ENCODE measurements at places on chromosomes 3 and 15. TPM values are rescaled to one million over a fixed set of nuclear protein-coding genes. Genes with fewer than 3 reads are reported as not detected.
A peak's percentile ranks its signal among the peaks of the same experiment; 100 is the strongest.

The SERF2 gene
- total RNA-seq = 1,163 TPM

The CPNE9 gene
- total RNA-seq = not detected

DNA sequence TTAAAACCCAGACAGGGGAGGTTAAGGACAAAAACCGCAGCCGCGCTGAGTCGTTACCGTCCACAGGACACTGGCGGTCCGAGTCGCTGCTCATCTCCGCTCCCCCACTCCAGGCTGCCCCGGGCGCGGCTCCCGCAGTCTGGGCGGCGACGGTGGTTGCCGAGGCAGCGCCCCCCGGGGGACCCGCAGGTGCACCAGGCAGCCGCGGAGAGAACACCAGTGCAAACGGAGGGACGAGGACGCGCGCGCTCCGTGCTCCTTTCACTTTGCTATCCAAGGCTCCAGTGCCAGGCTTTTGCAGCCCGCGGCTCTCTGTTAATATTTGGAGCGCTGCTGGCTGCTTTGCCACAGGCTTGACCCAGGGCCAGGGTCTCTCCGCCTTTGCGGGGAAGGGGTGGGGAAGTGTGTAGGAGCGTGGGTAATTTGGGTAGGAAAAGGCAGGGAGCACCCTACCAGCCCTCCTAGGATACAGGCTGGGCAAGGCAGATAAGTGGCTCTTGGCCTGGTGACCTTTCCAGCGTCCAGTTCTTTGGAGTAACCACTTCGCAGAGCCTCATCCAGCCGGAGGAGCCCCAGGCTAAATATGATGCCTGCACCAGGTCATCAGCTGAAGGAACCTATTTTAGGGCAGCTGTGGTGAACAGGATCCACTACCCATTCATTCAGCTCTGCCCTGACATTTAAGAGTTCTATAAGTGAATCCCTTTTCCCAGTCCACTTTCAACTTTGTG is at the start of gene GADL1:
Gene GADL1 (minus strand): TSS at position 141 of the 731 bp plus-strand sequence. CDS start 47 bp downstream, at position 94.
- DNase-seq = no peak

The MEIS2 gene
- total RNA-seq = 9.1 TPM

GRCh38 chr3:157274644-157275137 is 114.7 kb upstream of the CCNL1 start:
- no peak for DNase-seq

- DNase-seq = no peak
These were observed 99.9 kb downstream of the SRGAP3 start for GRCh38 chr3:9149566-9149965.

GRCh38 chr15:34682674-34683073 is 72.1 kb downstream of the GJD2 start:
- DNase-seq = peak; percentile 59

GRCh38 chr3:15499536-15499935 is 22.0 kb downstream of the COLQ start:
- DNase-seq = no peak

DNA sequence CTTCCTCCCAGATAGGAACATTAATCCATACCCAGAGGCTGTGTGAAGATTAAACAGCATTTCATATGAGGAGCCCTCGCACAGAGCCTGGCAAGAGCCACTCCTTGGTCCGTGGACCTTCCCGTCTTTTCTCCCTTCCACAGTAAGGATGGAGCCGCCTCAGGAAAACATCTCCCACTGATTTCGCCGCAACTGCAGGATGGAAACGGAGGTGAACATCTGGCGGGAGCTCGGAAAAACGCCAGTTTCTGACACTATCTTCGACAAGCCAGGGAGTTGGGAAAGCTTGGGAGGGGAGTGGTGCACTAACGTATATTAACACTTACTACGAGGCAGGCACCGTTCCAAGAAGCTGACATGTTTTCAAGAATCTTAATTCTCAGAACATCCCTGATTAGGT is 157.9 kb downstream of the XXYLT1 start:
- no peak for DNase-seq

The COL6A5 gene
- total RNA-seq = not detected

The TMEM158 gene
- 5.0 TPM for total RNA-seq

- no peak for DNase-seq
These were observed 354.9 kb downstream of the SI start for GRCh38 chr3:164723396-164723795.

GRCh38 chr15:51103330-51103729 is 8.6 kb upstream of the TNFAIP8L3 start:
- no peak for DNase-seq

GRCh38 chr3:158470944-158471638 is 99.9 kb upstream of the MLF1 start:
- DNase-seq = no peak

GRCh38 chr15:42457445-42458442 is 33.2 kb downstream of the ZNF106 start:
- peak; percentile 75 for DNase-seq

The MYO5C gene
- total RNA-seq = 22.3 TPM

DNA sequence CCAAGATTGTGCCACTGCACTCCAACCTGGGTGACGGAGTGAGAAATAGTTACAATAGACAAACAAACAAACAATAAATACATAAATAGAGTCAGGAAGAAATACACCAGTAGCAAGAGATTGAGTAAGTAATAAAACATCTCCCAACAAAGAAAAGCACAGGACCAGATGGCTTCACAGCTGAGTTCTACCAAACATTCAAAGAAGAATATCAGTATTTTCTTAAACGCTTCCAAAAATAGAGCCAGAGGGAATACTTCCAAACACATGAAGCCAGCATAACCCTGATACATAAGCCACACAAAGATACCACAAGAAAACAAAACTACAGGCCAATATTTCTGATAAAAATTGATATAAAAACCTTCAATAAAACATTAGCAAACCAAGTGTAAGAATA is 30.7 kb upstream of the IGSF10 start:
- DNase-seq = no peak

The HRG gene
- not detected for total RNA-seq

GRCh38 chr3:101270149-101270548 is 50.2 kb downstream of the IMPG2 start:
- DNase-seq = no peak

DNA sequence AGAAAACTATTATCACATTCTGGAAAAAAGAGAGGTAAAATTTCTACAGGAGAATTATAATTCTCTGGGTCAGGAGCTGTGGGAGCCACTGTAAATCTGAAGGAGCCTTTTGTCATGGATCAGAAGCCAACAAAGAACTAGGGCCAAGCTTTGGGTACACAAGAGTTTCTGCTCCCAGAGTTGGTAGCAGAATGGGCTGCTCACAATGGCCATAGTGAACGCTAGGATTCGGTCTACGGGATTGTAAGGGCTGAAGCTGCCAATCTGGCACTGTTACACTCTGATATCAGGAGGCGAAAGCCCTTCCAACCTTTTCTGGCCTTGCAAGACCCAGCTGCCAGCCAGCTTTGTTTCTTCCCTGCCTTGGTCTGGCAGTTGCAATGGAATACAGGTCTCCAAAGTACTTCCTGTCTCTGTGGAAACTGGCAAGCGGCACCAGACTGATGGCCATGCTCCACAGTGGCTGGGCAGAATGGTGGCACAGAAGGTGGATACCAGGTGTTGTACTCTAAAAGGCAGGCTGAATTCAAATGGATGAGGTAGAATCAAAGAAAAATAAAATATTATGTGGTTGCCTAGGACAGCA is 831.7 kb downstream of the CADM2 start:
- no peak for DNase-seq

DNA sequence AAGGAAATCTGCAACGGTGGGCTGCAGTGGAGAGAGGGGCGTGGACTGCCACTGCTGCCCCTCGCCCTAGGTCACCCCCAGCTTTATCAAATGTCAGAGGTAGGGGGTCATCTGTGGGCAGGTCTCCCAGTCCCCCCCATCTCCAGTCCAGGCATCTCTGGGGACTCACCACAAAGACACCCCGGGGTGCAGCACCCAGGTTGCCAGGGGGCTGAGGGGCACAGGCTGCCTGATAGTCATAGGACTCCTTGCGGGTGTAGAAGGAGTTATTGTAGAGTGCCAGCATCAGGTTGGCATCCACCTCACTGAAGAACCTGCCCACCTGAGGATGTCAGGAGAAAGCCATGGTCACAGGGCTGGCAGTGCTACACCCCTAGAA is 6.5 kb upstream of the TMEM115 start:
- DNase-seq = no peak

The SLCO2A1 gene
- 0.75 TPM for total RNA-seq

Measured in epithelial cell of proximal tubule (primary cell).